ENCODE measurements at places on chromosomes 3 and 15.
A peak's percentile ranks its signal among the peaks of the same experiment; 100 is the strongest.

- no peak for DNase-seq
Observed at GRCh38 chr3:98402507-98402906, 12.0 kb downstream of the OR5K3 start.

GRCh38 chr3:98791341-98792325, 28.5 kb downstream of the ST3GAL6 start:
- peak; percentile 36 for DNase-seq

DNA sequence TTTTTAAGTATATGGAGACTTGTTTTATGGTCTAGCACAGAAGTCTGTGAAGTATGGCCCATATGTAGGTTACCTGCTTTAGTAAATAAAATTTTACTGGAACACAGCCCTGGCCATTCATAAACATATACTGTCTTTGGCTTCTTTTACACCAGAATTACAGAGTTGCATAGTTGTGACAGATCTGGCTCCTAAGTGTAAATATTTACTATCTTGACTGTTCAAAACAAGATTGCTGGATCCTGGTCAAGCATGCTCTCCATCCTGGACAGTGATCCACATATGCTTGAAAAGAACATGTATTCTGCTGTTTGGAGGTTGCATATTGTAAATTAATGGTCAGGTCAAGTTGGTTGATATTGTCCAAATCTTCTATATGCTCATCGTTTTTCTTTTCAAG, 57.9 kb downstream of the STT3B start:
- DNase-seq: no peak

DNA sequence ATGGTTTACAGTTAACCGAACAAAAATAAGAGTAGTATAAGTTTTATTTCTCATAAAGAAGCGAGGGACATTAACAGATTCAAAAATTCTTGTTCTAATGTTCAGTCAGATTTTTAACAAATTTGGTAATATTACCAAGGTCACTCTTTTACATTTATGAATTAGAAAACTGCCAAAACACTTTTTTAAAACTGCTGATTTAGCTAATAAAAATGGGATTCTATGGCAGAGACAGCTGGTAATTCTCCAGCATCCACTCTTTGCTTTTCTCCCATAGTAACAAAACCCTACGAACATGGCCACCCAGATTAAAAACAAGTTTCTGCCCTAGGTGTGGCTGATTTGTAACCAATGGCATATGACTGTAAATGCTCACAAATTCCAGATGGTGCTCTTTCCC, 71.2 kb downstream of the GPR160 start:
- DNase-seq: no peak

Data from cardiac fibroblast (primary cell).